Prostate gland (tissue), 2 donors: ENCODE measurements at places on chromosomes 11 and 22. TPM values are rescaled to one million over a fixed set of nuclear protein-coding genes. Genes with fewer than 3 reads are reported as not detected.

Gene PTPN5
- total RNA-seq = 4.8 TPM

- no peak for DNase-seq
- no peak overlapping the region for H3K27ac ChIP-seq
- no peaks in the 10 kb centered on the region for H3K27me3 ChIP-seq
- no peak overlapping the region for H3K4me3 ChIP-seq
Observed at GRCh38 chr11:16953663-16954062, 60.6 kb downstream of the PLEKHA7 start.

GRCh38 chr11:72688929-72689328, 14.7 kb upstream of the PDE2A start:
- peaks cover 24% of the 10 kb centered on the region for H3K36me3 ChIP-seq
- no peaks in the 10 kb centered on the region for H3K27me3 ChIP-seq
- no peaks in the 10 kb centered on the region for H3K4me1 ChIP-seq
- no peak overlapping the region for H3K4me3 ChIP-seq
- no peak overlapping the region for H3K27ac ChIP-seq
- no peak for DNase-seq

GRCh38 chr11:76120513-76121101, 85.7 kb downstream of the WNT11 start:
- H3K36me3 ChIP-seq = no peaks in the 10 kb centered on the region
- H3K27me3 ChIP-seq = no peaks in the 10 kb centered on the region
- no peak overlapping the region for H3K4me3 ChIP-seq
- no peak for DNase-seq
- H3K4me1 ChIP-seq = no peaks in the 10 kb centered on the region

- DNase-seq = no peak
- peaks cover 5% of the 10 kb centered on the region for H3K4me1 ChIP-seq
- no peaks in the 10 kb centered on the region for H3K27me3 ChIP-seq
Observed at GRCh38 chr11:121241343-121242211, 51.0 kb upstream of the SC5D start.
